ENCODE measurements at places on chromosomes 3 and 15. TPM values are rescaled to one million over a fixed set of nuclear protein-coding genes. Genes with fewer than 3 reads are reported as not detected.

- DNase-seq = no peak
Observed at GRCh38 chr3:49794926-49795905, 4.5 kb downstream of the CDHR4 start.

GRCh38 chr3:36729204-36730056, 34.9 kb downstream of the DCLK3 start:
- DNase-seq = no peak

GRCh38 chr3:116757315-116757714, 47.7 kb downstream of the TUSC7 start:
- DNase-seq = no peak

DNA sequence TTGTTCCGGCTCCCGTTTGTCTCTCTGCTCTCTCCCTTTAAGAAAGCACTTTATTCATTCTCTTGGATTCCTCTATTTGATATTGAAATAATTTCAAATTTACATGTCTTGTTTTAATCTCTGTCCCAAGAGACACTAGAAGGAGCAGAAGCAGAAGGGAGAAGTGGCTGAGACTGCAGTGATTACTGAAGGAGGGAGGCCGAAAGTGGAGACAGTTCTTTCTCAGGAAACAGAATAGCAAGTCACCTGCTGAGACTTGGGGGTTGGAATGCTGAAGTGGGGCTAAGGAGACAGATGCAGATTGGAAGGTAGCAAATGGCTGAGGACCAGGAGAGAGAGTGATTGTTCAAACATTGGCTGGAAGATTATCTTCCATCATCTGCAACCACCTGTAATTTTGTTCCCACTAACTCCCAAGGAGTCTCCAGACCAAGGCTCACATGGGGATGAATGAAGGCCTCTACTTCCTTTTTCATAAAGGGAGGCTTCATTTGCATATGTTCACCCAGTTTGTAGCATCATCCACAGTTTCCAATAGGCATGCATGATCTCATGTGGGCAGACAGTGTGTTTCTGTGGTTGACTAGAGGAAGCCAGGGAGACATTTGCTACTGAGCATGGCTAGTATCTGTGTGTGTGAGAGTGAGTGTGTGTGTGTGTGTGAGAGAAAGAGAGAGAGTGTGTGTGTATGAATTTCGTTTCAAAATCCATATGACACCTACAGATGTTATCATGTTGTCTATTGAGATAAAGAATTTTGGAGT, 24.0 kb downstream of the LTF start:
- DNase-seq = no peak

GRCh38 chr15:74995182-74995778, at the start of gene SCAMP5:
TSS of gene SCAMP5 (plus strand) at chr15:74995563. CDS start at chr15:75011840, 16,277 bp downstream.
- peak; percentile 97 for DNase-seq

- no peak for DNase-seq
Observed at GRCh38 chr3:50583897-50584296, 14.6 kb downstream of the HEMK1 start.

- DNase-seq = no peak
Observed at GRCh38 chr3:42960282-42960681, 18.8 kb upstream of the GASK1A start.

GRCh38 chr15:84598250-84598649, 2.6 kb upstream of the ZSCAN2 start:
- DNase-seq = no peak

DNA sequence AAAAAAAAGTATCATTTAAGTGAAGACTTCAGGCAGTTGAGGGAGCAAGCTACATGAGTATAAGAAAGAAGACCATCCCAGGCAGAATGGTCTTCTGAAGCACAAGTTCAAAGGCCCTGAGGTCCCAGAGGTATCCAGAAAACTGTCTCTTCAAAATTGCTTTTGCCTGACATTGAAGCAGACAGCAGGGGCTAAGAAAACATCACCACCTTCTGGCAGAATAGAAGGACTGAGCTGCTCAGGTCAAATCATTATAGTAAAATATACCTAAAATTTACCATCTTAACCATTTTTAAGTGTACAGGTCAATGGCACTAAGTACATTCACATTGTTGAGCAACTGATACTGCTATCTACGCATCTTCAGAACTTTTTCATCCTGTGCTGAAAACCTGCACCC, 16.4 kb downstream of the GPR160 start:
- no peak for DNase-seq

DNA sequence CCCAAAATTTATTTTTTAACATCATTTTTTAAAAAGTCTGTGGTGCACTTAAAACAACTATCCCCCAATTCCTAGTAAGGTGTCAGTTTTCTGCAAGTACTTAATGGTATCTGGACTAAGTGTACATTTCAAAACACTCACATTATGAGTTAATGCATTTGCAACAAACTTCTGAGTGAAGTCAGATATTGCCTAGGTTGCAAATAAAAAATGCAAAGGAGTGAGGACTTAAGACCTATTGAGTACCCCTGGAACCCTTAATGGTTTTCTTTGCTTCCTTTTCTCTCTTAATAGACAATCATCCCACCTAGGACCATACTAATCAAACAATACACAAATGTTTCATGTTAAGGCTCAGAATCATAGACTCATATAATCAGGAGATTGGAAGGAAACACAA, 1.8 kb upstream of the P2RY1 start:
- DNase-seq = no peak

DNA sequence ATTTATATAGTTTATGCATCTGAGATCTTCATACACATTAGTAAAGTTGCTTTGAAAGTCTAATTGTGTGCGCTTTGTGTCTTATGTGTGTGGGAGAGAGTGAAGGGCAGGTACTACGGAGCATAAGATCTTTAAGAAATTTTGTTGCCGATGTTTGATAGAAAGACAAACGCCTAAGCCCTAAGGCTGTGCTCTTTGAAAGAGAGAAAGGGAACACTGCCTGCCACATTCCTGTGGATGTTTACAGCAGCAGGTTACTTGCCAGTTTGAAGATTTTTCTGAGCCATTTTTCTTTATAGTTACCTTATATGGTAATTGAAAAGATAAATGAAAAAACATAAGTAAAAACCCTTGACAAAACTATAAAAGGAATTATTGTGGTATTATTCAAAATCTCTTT, 17.0 kb downstream of the DTWD1 start:
- no peak for DNase-seq

GRCh38 chr3:154684021-154684420, 254.0 kb upstream of the GPR149 start:
- DNase-seq = no peak

DNA sequence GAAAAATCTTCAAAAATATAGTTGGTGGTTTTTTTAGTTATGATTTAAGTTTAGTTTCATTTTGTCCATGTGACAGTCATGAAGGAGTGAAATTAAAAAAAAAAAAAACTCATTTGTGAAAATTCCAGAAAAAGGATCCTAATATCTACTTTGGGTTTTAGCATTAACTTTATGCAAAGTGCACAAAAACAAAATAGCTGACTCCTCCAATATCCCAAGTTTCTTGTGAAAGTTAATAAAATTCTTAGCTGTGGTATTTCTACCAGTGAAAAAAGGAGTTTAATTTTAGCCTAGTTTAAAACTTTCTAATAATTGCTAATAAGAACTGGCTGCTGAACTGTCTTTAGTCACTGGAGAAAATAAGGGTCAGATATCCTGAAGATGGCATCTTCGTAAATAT, 40.8 kb upstream of the RASA2 start:
- no peak for DNase-seq

- no peak for DNase-seq
Observed at GRCh38 chr15:72086920-72087648, 30.9 kb downstream of the MYO9A start.

- no peak for DNase-seq
Observed at GRCh38 chr15:63864186-63864585, 30.4 kb upstream of the HERC1 start.

RPL4 gene
- polyA plus RNA-seq = 6,065 TPM

ACTC1 gene
- polyA plus RNA-seq = 22.6 TPM

XCR1 gene
- 0.04 TPM for polyA plus RNA-seq

LMOD3 gene
- polyA plus RNA-seq = 0.36 TPM

TMEM266 gene
- 0.13 TPM for polyA plus RNA-seq
